ENCODE measurements at places on chromosomes 11 and 22.

- DNase-seq, result no peak
These were observed 70.8 kb upstream of the GNAZ start for GRCh38 chr22:22999523-22999922.

GRCh38 chr22:33891992-33892391 lies 28.3 kb downstream of the LARGE1 start:
- no peak for DNase-seq

GRCh38 chr11:73753938-73754337 lies 6.9 kb downstream of the RAB6A start:
- DNase-seq, result no peak

- no peak for DNase-seq
These were observed 555.8 kb downstream of the BUD13 start for GRCh38 chr11:116217006-116217405.

DNA sequence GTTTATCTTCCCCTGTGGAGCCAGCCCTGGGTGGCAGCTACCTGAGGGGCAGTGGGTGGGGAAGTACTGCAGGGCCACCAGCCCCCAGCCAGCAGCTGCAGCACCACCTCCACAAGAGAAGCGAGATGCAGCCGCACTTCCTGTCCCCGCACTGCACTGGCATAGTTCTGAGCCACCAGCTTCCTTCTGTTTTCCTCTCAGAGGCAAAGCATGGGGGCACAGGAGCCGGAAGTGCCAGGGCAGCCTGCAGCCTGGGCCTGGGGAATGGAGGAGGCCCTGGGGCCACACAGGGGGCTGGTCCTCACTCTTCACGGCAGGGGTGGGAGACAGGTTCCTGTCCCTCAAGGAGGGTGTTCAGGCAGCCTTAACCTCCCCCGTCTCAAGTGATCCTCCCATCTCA lies 11.9 kb upstream of the SH3BP1 start:
- DNase-seq, result no peak

- no peak for DNase-seq
These were observed 579 bp downstream of the TANGO2 start for GRCh38 chr22:20021196-20022181.

DNA sequence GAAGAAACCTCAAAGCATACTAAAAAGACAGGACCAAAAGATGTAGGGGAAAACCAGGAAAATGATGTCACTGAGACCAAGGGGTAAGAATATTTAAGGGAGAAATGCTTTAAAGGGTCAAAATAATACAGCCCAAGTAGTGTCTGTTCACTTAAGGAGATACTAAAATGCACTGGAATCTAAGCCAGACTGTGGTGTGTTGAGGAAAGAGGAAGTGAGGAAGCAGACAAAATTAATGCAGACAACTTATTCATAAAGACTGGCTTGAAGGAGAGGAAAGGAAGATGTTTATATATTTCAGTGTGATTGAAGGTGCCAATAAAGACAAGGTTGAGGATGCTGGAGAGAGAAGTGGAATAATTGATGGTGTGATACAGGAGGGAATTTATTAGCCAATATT lies 15.7 kb downstream of the ZNF215 start:
- no peak for DNase-seq

- no peak for DNase-seq
These were observed 151.7 kb downstream of the SPON1 start for GRCh38 chr11:14114269-14114668.

GRCh38 chr22:21865041-21865440 lies 2.4 kb downstream of the MAPK1 start:
- DNase-seq, result no peak
